ENCODE measurements at places on chromosomes 7 and 10.
A peak's percentile ranks its signal among the peaks of the same experiment; 100 is the strongest.

DNA sequence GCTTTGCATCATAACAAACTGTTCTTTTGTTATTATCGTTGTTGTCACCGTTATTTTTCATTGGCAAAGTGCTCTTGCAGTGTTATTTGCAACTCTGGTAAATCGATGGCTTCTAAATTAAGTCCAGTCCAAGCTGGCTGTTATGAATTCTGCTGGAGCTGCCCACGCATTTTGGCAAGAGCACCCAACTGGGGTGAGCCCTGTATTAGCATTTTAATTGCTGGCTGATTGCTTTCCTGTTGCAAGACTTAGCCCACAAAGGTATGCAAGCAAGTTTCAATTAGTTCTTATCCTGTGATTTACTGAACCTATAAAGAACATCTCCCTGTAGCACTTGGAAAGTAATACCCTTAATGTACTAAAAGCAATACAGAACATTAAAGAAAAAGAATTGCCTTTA is 226.8 kb downstream of the ACTR3B start:
- no peak for DNase-seq

DNA sequence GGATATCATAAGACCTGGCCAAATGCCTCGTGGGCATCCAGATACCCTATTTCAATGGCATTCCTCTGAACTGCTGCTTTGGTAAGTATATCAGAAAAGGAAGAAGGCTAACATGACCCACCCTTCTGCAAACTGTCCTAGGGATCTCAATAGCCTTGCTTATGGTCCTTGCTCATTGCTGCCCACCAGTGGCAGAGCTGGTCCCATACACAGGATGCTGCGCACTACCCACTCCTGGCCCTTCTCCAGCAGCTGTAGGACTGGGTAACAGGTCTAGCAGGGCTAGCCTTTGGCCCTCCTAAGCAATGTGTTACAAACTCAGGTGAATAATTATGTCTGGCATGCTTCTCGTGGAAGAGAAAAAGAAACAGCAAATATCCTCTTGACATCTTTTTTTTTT is 72.5 kb downstream of the C10orf90 start:
- peak; percentile 3 for DNase-seq

DNA sequence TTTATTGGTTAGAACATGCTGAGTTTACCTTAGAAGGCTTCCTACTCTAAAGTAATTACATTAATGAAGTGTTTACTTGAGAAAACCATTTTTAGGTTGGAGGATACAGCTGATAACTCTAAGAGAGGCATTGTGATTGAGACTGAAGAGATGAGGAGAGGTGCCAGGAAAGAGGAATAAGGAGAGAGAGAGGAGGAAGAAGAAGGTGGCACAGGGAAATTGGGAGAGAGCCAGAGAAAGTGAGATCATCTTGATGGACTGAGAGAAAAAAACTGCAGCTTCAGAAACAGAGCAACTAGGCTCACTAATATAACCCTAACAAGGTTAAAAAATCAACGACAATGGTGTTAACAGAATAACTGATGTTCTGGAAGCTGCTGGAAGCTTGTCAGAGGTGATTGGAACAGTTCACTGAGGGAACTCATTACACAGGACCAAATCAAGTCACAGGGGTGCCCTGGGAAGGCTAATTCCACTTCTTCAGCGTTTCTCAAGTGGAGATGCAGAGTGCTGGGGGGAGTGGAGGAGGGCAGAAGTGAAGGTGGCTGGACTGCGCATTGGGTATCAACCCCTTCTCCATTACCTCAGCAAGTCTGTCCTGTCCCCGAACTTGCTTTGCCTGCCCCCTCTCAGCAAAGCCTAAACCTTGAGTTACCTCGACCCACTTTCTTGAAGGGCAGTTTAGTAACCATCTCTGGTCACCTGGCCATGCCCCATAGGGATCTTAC is 6.9 kb upstream of the SORBS1 start:
- no peak for DNase-seq

DNA sequence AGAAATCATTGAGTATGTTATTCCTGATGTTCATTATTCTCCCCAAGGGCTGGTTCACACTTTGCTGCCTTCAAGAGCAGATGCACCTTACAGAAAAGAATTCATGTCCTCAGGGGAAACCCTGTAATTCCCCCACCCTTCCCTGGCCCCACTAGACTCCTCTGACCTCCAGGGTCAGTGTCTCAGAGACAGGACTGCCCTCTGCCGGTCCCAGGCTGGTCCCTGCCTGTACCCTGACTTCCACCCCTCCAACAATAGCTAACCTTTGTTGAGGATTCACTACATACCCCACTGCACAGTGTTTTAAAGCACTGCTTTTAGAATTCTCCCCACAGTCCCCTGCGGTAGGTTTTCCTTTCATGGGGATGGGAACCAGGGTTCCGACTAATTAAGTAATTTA is 4.4 kb upstream of the SEPHS1 start:
- DNase-seq = no peak

- DNase-seq = no peak
Measured at GRCh38 chr7:109844362-109844761, 1246.6 kb upstream of the LRRN3 start.
